ENCODE measurements at places on chromosomes 1 and 21.

DNA sequence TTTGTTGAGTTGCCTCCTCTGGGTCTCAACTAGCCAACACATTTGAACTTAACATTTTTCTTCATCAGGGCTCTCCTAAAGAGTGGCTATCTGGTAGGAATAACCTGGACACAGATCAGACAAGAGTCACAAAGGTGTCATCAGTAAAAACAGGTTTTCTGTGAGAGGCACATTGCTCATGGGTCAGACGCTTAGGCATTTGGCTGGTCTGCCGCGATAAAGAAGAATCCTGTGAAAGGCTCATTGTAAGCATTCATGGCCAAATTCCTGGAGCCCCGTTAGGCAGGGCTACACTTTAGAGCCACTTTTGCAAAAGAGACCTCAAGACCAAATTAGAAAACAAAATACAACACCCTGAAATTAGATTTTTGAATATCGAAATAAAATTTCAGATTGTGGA lies 64.2 kb upstream of the PDE4B start:
- no peak for DNase-seq

- DNase-seq = no peak
Measured at GRCh38 chr1:1788136-1788535, 9.9 kb upstream of the NADK start.

DNA sequence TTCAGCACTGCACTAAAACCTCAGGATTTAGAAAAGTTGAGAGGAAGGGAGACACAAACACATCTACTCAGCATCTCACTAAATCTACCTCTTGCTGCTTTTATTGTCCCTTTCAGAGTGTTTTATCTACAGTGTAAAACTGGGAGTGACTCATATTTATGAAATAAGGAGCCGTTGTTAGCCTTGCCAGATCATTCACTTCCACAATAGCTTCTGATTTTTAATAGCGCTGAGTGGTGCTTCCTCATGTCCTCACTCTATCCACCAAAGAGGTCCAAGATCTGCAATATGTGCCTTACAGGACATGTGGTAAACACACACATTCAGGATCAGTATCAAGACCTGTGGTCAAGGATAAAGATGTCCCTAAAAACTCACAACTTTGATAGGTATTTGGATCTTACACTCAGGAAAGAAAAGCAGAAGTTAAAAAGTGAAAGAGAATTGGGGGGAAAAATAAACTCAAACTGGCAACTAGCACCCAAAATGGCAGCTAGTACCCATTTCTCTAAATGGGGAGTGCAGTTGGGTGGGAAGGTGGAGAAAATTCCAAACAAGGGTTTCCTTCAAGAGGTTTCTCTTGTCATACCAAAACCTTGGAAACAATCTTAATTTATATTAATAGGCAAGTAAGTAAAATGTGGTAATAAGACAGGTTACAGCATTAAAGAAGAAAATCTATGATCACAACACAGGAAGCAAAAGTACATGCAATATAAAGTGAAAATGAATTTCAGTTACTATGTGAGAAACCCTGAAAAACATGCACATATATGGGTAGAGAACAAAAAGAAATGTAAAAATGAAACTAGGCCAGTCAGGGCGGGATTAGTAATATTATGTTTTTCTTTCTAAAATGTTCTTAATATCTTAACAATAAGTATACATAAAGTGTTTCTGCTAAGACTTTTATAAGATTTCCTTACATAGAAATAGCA lies 15.9 kb downstream of the DUSP10 start:
- DNase-seq = peak; percentile 77

DNA sequence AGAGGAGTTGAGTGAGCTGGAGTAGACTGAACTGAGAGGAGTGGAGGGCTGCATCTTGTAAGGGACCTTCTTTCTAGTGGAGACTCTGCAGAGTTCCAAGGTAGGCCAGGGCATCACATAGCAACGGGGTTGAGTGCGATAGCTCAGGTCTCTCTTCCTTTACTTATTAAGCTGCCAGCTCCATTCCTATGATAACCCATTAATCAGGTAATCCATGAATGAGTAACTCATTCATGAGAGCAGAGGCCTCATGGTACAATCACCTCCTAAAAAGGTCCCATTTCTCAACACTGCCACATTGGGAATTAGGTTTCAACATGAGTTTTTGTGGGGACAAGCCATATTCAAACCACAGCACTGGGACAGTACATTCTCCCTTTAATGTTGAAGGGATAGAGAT lies 21.3 kb downstream of the VN1R5 start:
- DNase-seq = no peak

Measured in MV-4-11 (cell line).